Activated naive CD4-positive, alpha-beta T cell treated with anti-CD3 and anti-CD28 coated beads, Interleukin-2, amount 50 U/mL, for 72 hours (primary cell): ENCODE measurements at places on chromosomes 6 and 20. TPM values are rescaled to one million over a fixed set of nuclear protein-coding genes. Genes with fewer than 3 reads are reported as not detected.

GRCh38 chr6:7545316-7546019 is 4.0 kb downstream of the DSP start:
- no peak for DNase-seq

GRCh38 chr20:52484438-52484837 is 292.9 kb upstream of the ZFP64 start:
- no peak for DNase-seq

DNA sequence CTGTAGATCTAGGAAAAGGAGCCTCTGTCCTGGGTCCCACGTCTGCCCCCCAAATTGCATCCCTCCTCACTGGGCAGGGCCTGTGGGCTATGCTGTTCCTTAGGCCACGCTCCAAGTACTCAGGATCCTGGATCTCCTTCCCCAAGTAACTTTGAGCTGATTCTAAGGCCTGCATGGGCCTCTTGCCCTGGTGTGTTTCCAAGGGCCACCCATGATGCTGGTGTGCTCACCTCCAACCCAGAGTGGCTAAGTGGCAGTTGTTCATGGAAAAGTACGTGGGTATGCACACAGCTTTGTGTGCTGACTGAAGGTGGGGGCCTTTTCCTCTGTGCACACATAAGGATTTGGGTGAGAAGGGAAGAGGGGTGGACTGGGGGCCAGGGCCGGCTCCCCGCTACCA is 5.3 kb downstream of the GMPR start:
- no peak for DNase-seq

- DNase-seq, result no peak
These were observed 152.7 kb upstream of the SLC22A16 start for GRCh38 chr6:110629153-110629552.

C4B gene
- 3.9 TPM for total RNA-seq

TAF8 gene
- total RNA-seq, result 77.1 TPM
